Cardiac muscle cell (in vitro differentiated cells and primary cell): ENCODE measurements at places on chromosomes 4 and X. TPM values are rescaled to one million over a fixed set of nuclear protein-coding genes. Genes with fewer than 3 reads are reported as not detected.

The ATP11C gene
- polyA plus RNA-seq, result 7.4 and 11.4 TPM in 2 replicates

The BEX1 gene
- 96.5 and 166 TPM in 2 replicates for polyA plus RNA-seq

The PPP2R2C gene
- not detected in 2 replicates for polyA plus RNA-seq

The GAGE12E gene
- not detected in 2 replicates for polyA plus RNA-seq

The F11 gene
- not detected in 2 replicates for polyA plus RNA-seq

The TIGD4 gene
- 0.55 and 0.82 TPM in 2 replicates for polyA plus RNA-seq

The NR3C2 gene
- 0.27 and 0.43 TPM in 2 replicates for polyA plus RNA-seq

The PDE6B gene
- polyA plus RNA-seq, result 48.1 and 58.5 TPM in 2 replicates

The FAM9C gene
- polyA plus RNA-seq, result not detected in 2 replicates

The ADGRL3 gene
- polyA plus RNA-seq, result 2.4 and 2.8 TPM in 2 replicates

The FRG2 gene
- not detected in 2 replicates for polyA plus RNA-seq

The SNCA gene
- polyA plus RNA-seq, result 112 and 127 TPM in 2 replicates

The HSD17B13 gene
- 1.0 TPM in 1 of 2 replicates, not detected in the other for polyA plus RNA-seq

The CABS1 gene
- polyA plus RNA-seq, result 0.55 TPM in 1 of 2 replicates, not detected in the other

The LPAR4 gene
- 1.5 TPM in 1 of 2 replicates, not detected in the other for polyA plus RNA-seq

The SPATA4 gene
- 2.2 and 2.5 TPM in 2 replicates for polyA plus RNA-seq

The PGAM4 gene
- 0.39 and 0.55 TPM in 2 replicates for polyA plus RNA-seq

The PRDM8 gene
- polyA plus RNA-seq, result 6.2 and 11.3 TPM in 2 replicates

The GAGE2A gene
- not detected in 2 replicates for polyA plus RNA-seq

The HAND2 gene
- 175 and 199 TPM in 2 replicates for polyA plus RNA-seq

The GABRA4 gene
- 0.42 and 0.45 TPM in 2 replicates for polyA plus RNA-seq

The FAM241A gene
- polyA plus RNA-seq, result 4.3 and 4.7 TPM in 2 replicates

The ERAS gene
- polyA plus RNA-seq, result 0.17 TPM in 1 of 2 replicates, not detected in the other

The CORIN gene
- 110 and 168 TPM in 2 replicates for polyA plus RNA-seq

The AMBN gene
- polyA plus RNA-seq, result not detected in 2 replicates

The FSTL5 gene
- 0.59 and 0.61 TPM in 2 replicates for polyA plus RNA-seq

The MXRA5 gene
- polyA plus RNA-seq, result 0.05 TPM in 1 of 2 replicates, not detected in the other

The LNX1 gene
- 1.1 and 2.1 TPM in 2 replicates for polyA plus RNA-seq

The HEPH gene
- 52.3 and 109 TPM in 2 replicates for polyA plus RNA-seq

The ALB gene
- 3.1 and 5.4 TPM in 2 replicates for polyA plus RNA-seq
